ENCODE measurements at places on chromosomes 4 and X.

DNA sequence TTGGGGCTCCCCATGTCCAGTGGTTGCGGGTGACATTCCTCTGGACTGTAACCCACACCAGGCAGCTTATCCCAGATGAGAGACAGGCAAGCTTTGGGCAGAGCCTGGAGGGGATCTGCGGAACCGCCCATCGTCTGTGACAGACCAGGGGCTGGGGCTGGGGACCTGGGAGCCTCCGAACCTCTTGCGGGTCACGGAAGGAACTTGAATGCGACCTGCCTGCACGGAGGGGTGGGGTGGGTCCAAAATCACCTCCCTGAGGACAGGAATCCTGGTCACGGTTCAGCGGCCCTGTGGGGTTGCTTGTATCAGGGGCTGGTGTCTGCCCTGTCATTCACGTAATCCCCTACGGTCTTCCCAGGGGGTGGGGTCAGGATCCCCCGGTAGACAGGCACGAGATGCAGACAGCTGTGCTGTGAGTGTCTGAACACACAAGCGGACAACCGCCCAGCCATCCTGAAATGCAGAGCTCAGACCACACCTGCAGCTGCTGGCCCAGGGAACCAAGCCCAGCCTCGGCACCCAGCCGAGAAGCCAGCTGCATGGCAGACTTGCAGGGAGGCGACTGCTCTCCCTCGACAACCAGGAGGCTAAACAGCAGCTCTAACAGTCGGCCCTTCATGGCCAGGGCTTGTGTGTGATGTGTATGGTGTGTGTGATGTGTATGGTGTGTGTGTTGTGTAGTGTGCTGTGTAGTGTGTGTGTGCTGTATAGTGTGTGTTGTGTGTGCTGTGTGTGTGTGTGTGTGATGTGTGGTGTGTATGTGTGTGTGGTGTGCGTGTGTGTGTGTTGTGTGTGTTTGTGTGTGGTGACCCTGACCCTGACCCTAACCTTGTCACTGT is 105.9 kb upstream of the ADRA2C start:
- no peak for DNase-seq

GRCh38 chr4:104896660-104897645 is 249.7 kb upstream of the TET2 start:
- no peak for DNase-seq

DNA sequence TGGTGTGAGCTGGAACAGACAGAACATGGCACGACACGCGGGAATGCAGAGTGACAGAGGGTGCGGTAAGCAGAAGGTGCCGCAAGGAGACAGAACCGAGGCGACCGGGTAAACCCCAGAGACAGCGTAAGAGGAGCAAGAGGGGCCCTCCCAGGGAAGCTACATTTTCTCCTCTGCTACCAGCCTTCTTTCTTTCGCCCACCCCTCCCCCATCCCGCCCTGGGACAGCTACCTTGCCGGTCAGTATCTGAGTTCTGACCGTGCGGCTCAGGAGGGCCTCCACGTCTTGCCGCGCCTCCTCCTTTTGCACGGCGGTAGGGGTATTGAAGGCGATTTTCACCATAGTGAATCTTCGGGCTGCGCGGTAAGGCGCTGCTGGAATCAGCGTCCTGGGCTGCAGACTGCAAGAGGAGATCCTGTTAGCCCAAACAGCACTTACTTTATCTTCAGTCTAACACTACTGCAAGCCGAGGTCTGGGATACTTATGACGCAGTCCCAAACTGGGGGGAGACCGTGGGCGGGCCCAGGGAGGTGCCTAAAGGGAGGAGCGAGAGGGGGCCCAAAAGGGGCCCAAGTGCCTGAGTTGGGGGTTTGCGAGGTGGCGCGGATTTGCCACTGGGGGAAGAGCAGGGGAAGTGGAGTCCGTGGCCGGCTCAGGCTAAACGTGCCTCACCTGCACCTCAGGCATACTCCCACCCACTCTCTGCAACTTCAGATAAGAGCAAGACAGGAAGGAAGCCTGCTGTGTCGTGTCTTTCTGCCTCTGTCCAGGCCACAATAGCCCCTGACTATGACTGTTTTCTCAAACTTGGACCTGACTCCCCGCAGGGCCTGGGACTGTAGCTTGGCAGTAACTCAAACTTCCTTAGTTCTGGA is at the start of gene ITM2A:
Gene ITM2A (minus strand): TSS at position 462 of the 877 bp plus-strand sequence. CDS start 119 bp downstream, at position 343.
- peak; percentile 41 for DNase-seq

DNA sequence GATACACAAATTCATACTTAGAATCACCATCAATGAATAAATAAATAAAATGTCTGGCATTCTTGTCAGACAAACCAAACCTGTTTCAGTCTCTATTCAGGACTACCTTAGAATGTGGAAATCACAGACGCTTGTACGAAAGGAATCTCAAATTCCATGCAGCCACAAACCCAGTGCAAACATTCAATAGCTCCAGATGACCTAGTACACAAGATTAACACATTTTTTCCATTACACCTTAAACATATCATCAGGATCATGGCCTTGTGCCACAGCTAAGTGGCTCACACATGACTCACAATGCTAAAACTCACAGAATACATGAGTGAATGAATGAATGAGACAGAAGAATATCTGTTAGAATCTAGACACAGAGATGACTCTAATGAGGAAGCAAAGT is 134.2 kb downstream of the PWWP3B start:
- no peak for DNase-seq

DNA sequence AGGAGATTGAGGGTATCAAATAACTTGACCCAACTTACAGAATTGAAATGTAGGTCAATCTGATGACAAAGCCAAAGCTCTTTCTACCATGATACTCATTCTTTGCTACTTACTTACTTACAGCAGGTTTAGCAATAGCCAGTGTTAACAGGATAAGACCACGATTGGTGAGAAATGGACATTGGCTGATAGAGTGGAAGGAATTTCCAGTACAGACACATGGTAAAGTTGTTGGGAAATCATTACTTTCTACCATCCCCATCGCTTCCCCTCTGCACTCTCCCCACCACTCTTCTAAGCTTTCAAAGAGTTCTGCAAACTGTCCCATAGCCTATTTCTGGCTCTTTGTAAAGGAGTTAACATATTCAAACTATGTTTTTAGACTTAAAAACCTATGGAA is 119.7 kb downstream of the CHRNA9 start:
- no peak for DNase-seq

- no peak for DNase-seq
Measured at GRCh38 chr4:182400790-182401189, 157.6 kb downstream of the TENM3 start.
